Panc1 (cell line): ENCODE measurements at places on chromosomes 2 and 18. TPM values are rescaled to one million over a fixed set of nuclear protein-coding genes. Genes with fewer than 3 reads are reported as not detected.

DNA sequence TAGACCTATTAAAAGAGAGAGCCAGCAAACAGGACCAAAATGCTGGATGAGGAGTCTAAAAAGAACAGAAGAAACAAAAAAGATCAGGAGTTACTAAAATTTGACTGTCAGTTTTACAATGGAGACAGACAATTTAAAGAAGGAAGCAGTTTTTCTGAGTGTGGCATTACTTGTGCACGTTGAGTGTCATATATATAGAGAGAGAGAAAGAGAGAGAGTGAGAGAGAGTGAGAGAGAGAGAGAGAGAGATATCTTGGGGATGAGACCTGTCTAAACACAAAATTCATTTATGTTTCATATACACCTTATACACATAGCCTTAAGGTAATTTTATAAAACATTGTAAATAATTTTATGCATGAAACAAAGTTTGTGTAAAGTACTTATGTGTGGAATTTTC lies 2.1 kb upstream of the GALNT3 start:
- H3K36me3 ChIP-seq: no peaks in the 10 kb centered on the region; the same call in 1 of the 2 replicates
- H3K4me3 ChIP-seq: no peak overlapping the region
- no peak overlapping the region for H3K27ac ChIP-seq
- peaks cover 21% of the 10 kb centered on the region for H3K27me3 ChIP-seq
- H3K4me1 ChIP-seq: peaks cover 5% of the 10 kb centered on the region

GRCh38 chr18:31380912-31381311 lies 4.3 kb downstream of the DSG4 start:
- no peaks in the 10 kb centered on the region for H3K4me1 ChIP-seq
- no peaks in the 10 kb centered on the region for H3K27me3 ChIP-seq
- H3K27ac ChIP-seq: no peak overlapping the region
- H3K4me3 ChIP-seq: no peak overlapping the region
- no peak for DNase-seq

GRCh38 chr2:174738841-174739240 lies 25.4 kb downstream of the CHRNA1 start:
- no peaks in the 10 kb centered on the region for H3K36me3 ChIP-seq
- DNase-seq: no peak
- no peak overlapping the region for H3K4me3 ChIP-seq
- H3K4me1 ChIP-seq: no peaks in the 10 kb centered on the region
- no peak overlapping the region for H3K27ac ChIP-seq

CHAC2 gene
- total RNA-seq: 7.6 TPM

DNA sequence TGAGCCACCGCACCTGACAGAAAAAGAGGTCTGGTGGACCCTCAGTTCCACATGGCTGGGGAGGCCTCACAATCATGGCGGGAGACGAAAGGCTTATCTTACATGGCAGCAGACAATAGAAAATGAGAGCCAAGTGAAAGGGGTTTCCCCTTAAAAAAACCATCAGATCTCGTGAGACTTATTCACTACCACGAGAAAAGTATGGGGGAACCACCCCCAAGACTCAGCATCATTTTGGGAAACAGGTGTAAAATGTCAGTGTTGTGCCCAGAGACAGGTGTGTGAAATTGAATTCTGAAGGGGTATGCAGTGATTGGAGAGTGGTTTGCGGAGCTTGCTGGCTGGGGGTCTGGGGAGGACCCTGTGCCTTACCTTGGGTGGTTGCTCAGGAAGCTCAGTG lies 4.6 kb upstream of the D2HGDH start:
- no peaks in the 10 kb centered on the region for H3K4me1 ChIP-seq
- no peak overlapping the region for H3K4me3 ChIP-seq
- H3K27ac ChIP-seq: no peak overlapping the region
- DNase-seq: no peak
- H3K27me3 ChIP-seq: no peaks in the 10 kb centered on the region

DNA sequence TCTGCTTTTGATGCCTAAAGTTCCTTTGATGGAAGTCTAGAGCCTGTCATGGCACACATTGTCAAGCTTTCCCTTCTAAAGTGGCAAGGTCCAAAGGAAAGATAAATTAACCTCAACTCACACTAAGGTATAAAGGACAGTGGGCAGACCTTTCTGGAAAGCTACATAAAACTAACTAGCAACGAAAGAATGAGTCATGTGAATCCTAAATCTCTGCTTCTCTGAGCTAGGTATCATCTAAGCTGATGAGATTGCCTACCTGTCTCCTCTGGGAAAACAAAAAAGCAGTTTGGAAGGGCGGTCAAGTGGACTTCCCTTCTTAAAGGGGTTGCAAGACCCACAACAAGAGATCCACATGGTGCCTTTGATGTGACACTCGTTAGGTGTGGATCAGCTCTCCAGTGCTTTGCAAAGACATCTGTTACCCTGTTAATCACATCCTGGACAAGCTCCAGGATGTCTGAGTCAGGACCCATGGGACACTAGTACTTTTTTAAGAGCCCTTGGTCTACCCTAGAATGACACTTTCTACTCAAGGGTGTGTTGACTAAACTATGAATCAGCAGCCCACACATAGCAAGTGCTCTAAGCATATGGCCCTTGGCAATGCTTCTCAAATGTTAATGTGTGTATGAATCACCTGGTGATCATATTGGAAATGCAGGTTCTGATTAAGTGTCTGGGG lies 173.5 kb downstream of the ALK start:
- H3K4me1 ChIP-seq: no peaks in the 10 kb centered on the region
- no peak overlapping the region for H3K4me3 ChIP-seq
- H3K36me3 ChIP-seq: no peaks in the 10 kb centered on the region
- no peak overlapping the region for H3K27ac ChIP-seq
